GM20000 (cell line): ENCODE measurements at places on chromosomes 1 and 21.

DNA sequence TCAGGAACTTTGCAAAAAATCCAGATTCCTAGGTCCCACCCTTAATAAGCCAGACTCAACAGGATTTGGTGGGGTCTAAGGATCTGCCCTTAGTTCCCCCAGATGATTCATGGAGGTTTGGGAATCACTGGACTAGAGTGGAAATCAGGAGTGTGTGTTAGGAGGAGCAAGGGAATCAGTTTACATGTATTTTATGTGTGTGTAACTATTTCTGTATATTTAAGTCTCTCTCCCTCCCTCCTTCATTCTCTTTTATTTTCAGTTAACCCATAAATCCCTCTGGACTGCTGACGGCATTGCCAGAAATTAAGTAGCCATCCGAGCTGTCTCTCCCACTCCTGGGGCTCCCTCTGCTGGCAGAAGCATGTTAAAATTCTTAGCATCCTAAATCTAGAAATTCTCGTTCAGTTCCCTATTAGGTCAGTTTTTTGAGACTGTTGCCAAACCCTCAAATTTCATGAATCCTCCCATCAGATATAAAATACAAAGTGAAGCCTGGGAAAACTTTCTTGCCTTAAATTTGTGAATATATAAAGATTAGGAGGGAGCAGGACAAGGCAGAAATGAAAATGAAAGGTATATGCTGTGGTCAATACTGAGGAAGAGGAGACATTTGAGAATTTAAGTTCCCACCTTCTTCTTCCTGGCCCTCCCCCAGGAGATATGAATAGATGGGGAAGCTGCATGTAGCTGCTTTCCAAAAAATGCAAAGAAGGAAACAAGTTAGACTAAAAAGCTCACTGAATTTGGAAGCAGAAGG is 11.7 kb upstream of the HSD11B1 start:
- peak; percentile 71 for DNase-seq

- no peak for DNase-seq
These were observed 18.2 kb downstream of the KIF17 start for GRCh38 chr1:20699558-20699957.

GRCh38 chr1:228344631-228345072 is 62.0 kb downstream of the TRIM11 start:
- DNase-seq: no peak

DNA sequence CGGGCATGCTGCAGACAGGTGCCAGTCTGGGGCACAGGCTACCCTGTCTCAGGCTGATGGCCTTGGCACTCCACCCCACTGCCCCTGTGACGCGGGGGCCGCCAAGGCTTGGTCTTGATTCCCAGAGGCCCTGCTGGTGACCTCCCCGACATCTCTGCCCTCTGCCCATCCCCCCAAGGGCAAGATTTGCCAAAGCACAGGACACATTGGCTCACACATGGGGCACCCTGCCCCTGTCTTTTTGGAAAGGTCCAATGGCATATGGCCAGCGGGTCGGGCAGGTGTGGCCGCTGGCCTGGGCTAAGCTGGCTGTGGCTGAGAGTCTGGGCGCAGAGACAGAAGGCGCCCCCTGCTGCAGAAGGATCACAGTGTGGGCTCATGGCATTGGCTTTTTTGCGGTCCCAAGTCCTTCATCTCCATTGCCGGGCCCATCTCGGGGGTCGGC is 4.6 kb downstream of the MIB2 start:
- DNase-seq: no peak

GRCh38 chr1:111603979-111604378 is 15.6 kb upstream of the RAP1A start:
- DNase-seq: peak; percentile 53

GRCh38 chr1:31624309-31624708 is 6.8 kb downstream of the HCRTR1 start:
- DNase-seq: no peak

- no peak for DNase-seq
These were observed 35.2 kb upstream of the ZNF326 start for GRCh38 chr1:89959719-89960118.

- DNase-seq: peak; percentile 55
These were observed 2.8 kb upstream of the EYA3 start for GRCh38 chr1:28091043-28091781.
